Esophagus squamous epithelium (tissue), 5 donors: ENCODE measurements at places on chromosomes 7 and 10.

GRCh38 chr10:88270061-88270808 lies 312.9 kb downstream of the RNLS start:
- no peak for DNase-seq

- DNase-seq = no peak
Measured at GRCh38 chr7:95867309-95867708, 95.0 kb downstream of the DYNC1I1 start.

- DNase-seq = no peak
Measured at GRCh38 chr10:32995751-32996150, 37.7 kb upstream of the ITGB1 start.

- no peak for DNase-seq
Measured at GRCh38 chr10:52312942-52313255, 1.2 kb upstream of the DKK1 start.

- no peak for DNase-seq
Measured at GRCh38 chr7:134695321-134695860, 48.7 kb downstream of the BPGM start.

DNA sequence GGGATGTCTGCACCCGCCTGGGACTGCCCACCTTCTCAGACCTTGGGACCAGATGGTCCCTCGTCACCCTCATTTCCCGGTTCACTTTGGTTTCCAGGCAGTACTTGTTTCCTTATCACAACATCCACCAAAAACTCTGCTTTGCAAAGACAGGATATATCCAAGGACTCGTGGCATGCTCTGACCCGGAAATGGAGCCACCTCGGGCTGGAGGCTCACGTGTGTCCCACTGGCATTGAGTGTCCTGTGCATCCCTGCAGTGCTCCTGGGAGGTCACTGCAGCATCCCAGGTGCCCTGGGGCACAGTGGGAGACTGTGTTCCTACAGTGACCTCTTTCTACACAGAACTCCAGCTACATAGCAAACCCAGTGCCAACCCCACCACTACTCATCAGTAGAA lies 611.9 kb upstream of the FOXK1 start:
- DNase-seq = no peak
